HAP-1 (cell line): ENCODE measurements at places on chromosomes 6 and 20.

- DNase-seq: no peak
Measured at GRCh38 chr6:44261581-44261980, 3.8 kb downstream of the NFKBIE start.

DNA sequence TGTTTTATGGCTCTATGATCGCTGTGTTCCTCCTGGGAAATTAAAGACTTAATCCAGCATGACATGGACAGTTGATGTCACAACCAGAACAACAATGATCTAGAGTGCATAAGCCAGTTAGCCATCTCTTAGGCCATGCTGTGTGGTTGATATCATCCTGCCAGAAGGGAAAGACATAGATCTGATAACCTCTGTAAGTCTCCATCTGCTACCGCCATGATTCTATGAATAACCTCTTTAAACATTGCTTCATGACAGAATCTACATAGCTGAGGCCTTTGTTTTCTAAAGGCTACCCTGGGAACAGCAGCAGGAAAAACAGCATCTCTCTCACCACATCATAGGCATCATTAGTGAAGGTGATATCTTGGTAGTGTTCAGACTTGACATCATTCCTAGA, 117.6 kb upstream of the PHACTR1 start:
- no peak for DNase-seq

DNA sequence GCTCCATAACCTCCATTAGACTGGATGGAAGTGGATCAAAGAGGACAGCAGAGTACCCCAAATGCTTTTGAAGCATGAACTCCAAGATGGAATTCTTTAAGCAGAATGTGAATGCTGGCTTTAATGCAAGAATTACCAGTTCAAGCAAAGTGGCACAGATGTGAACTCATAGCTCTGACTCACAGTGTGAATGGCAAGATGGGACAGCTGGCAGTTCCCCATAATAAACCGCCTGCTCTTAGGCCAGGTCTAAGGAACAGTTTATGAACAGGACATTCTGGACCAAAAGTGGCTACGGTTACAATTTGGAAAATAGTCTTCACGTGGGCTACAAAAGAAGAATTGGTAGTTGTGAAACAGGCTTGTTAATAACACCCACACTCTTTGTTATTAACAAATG, 76.5 kb downstream of the SPTLC3 start:
- DNase-seq: no peak

DNA sequence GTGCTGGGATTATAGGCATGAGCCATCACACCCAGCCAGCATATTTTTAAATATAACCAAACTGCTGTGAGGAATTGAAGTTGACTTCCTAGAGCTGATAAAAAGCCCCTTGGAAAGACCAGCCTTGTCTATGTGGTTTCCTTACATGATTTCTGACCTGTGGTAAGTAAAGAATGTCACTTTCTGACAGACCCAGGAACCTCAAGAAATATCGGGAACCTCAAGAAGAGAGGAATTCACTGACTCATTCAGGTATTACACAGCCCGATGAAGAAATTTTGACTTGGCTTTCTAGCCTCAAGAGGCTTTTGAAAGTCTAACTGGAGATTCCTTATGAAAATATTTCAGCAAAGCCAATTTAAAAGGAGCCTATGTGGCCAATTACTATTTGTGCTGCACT, 71.8 kb downstream of the FOXF2 start:
- DNase-seq: no peak

GRCh38 chr6:1925743-1926430, 316.2 kb downstream of the FOXC1 start:
- no peak for DNase-seq

DNA sequence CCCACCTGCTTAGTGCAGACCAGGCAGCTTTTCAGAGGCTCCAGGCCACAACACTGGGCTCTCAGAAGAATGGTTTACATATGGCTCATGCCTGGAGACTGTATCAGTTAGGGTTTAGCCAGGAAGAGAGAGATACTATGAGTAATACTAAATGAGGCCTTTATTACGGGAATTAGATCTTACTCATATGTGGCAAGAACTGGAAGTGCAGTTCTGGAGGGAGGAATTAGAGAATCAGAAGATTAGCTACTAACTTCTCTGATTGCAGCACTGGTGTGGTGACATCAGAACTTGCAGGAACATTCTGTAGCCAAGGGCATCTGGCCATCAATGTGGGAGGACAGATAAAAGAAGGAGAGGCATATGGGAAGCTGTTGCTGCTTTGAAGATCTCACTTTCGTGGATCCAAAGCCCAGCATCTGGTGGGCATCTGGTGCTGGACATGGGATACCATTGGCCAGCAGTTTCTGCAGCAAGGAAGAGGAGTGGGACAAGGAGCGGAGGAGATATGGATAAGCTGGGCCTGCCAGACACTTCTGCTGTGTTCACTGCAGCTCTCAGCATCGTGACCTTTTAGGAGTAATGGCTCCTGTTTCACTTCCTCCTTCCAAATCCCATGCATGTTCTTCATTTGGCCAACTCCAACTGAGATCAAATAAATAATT, 248.5 kb downstream of the BTBD3 start:
- no peak for DNase-seq

DNA sequence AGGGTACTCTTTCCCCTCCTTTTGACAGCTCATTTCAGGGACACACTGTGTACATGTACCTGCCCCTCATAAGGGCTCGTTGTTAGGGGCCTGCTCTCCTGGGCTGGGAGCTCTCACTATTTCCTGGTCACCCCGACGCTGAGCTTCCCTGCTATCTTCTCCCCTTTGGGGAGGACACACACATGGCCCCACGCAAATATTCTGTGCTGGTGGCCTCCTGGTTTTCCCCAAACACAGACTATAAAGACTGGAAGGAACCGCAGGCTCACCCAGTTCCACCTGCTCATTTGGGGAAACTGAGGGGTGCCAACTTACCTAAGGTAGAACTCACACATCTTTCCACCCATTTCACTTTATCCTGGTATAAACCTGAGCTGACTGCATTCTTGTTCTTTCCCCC, 301.4 kb upstream of the SUPT3H start:
- no peak for DNase-seq

- no peak for DNase-seq
Measured at GRCh38 chr6:33324125-33324524, 6.6 kb upstream of the ZBTB22 start.

GRCh38 chr6:31359581-31359980, 2.6 kb upstream of the HLA-B start:
- no peak for DNase-seq

- peak; percentile 11 for DNase-seq
Measured at GRCh38 chr6:64113704-64114103, 478.1 kb downstream of the PHF3 start.

DNA sequence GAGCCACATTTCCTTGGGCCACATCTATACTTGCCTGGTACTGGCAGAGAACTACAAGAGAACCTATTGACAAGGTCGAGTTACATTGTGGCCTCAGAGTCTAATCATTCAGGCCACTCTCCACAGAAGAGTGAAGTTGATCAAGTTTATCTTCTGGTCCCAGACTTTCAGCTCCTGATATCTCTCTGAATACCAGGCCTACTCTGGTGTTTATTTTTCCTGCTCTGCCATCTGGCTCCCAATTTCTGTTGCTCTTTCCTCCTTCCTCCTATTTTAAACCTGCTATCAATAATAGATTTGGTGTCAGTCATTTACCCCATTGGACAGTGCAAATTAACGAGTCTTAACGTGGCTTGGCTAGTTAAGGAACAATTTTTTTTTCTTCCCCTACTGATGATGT, 46.6 kb downstream of the SCGN start:
- no peak for DNase-seq

DNA sequence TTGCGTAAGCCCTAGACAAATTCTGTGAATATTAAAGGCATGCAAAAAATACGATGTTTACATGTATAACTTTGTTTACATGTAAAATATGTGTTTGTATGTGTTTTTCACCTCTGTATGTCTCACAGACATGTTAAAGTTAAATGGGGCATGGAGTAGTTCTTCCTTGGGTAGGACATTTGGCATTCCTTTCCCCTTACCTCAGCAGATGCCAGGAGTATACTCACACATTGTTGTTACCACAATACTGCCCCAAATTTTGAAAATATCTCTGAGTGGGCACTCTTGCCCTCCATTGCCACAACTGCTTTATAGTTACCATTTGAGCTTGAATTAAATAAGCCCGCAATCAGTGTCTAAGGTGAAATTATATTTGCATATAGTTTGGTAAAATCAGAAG, 147.5 kb downstream of the MYO6 start:
- no peak for DNase-seq

DNA sequence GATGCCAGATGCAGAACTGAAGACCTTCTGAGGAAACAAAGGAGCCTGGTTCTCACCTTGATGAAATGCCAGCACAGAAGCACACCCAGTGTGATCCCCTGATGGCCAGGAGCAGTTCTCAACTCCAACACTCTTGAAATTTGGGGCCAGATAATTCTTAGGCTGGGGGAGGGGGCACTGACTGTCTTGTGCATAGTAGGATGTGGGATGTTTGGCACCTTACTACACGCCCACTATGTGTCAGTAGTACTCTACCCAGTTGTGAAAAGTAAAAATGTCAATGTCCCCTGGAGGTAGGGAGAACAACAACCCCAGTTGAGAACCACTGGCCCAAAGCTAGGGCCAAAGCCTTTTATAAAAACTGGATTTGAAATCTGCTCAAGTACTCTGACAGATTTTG, 398.3 kb upstream of the ARID1B start:
- no peak for DNase-seq

DNA sequence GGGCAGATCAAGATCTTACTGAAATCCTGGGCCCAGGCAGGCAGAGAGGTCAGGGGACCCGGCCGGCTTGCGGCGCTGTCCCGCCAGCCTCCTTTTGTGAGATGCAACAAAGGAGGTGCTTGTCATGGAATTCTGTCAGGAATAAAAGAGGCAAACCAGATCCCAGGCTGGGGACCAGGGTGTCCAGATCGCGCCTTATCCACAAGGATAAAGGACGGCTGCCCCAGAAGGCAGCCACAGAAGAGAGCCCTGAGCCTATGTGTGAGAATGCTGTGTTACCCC, 42.6 kb upstream of the CDH22 start:
- DNase-seq: peak; percentile 39

DNA sequence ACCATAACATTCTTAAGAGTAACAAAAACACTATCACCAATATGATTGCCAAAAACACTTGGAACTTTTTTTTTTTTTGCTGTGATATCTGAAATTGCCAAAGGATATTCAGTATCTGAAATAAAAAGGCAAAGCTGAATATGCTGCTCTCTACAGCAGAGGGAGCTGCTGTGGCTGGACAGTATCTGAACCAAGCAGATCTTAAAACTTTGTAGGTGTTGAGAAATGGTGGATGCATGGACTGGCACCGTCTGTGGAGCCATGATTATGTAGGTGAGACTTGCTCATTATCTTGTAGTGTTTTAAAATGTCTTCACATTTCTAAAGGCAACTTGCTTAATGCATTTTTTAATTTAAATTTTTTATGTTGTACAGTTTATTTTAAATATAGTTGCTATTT, 9.2 kb downstream of the PDCD2 start:
- DNase-seq: no peak

GRCh38 chr6:12058172-12058961, 46.3 kb downstream of the HIVEP1 start:
- DNase-seq: no peak

DNA sequence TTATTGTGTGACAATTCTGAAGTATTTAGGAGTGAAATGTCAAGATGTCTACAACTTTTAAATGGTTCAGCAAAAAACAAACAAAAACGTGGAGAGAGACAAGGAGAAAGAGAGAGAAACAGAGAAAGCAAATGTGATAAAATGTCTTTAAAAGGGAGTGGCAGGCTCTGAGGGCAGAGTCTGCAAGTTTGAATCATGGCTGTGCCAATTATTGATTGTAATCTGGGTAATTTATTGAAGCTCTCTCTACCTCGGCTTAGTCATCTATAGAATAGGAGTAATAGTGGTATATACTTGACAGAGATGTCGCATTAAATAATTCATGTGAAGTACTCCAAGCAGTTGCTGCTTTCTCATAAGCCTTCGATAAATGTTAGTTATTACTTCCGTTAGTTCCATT, 61.3 kb upstream of the ARID1B start:
- no peak for DNase-seq

DNA sequence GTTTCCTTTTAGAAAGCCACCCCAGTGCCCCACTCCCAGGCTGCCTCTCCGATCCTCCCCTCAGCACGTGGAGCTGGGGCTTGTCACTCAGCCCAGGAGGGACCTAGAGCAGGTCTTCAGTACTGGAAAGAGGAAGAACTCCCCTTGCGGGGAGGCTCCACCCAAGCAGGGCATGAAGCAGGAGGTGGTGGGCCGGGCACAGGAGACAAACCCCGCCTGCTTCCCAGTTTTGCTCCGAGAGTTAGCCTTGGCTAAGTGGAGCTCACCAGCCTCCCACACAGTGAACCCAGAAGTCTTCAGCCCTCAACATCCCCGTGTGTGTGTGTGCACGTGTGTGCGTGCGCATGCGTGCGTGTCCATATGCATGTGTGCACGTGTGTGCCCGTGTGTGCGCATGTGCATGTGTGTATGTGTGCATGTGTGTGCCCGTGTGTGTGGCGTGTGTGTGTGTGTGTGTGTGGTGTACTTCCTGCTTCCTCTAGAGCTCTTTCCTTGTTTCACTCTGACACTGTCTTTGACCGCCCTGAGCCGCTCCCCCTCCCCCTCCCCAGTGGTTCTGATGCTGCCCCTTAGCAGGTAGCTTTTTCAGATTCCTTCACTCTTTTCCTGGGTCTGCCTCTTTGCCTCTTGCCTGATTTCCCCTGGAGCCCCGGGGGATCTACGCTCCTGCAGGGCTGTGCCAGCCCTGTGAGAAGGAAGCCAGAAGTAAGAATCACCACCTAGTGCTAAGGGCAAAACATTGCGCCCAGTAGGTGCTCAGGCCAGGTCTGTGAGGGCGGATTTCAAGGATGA, 239.8 kb downstream of the CDC5L start:
- DNase-seq: no peak

- DNase-seq: no peak
Measured at GRCh38 chr6:92166666-92167065, 1252.7 kb downstream of the EPHA7 start.

DNA sequence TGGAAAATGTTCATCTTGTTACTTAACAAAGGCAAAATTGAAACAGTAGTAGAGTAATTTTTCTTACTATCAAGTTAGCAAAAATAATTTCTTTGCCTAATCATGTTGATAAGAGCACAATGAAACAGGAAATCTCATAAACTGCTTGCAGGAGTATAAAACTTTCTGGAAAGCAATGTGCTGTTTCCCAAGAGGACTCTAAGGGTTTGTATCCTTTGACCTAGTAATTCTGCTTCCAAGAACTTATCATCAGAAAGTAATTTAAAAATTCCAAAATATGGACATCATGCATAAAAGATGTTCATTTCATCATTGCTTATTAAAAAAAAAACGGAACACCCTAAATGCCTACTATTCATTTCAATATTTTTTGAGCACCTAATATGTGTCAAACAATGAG, 46.1 kb upstream of the TNFAIP3 start:
- no peak for DNase-seq

- no peak for DNase-seq
Measured at GRCh38 chr6:163320804-163321203, 93.7 kb upstream of the QKI start.

GRCh38 chr20:32326504-32326845, 31.7 kb upstream of the ASXL1 start:
- no peak for DNase-seq

GRCh38 chr6:16471222-16471909, 233.0 kb downstream of the GMPR start:
- no peak for DNase-seq
